ENCODE measurements at places on chromosomes 16 and 17.

GRCh38 chr16:88387941-88388627, 5.3 kb downstream of the ZNF469 start:
- DNase-seq: no peak

- no peak for DNase-seq
Observed at GRCh38 chr17:69561462-69561861, 147.0 kb downstream of the MAP2K6 start.

- DNase-seq: no peak
Observed at GRCh38 chr17:12599186-12599920, 66.3 kb upstream of the MYOCD start.

DNA sequence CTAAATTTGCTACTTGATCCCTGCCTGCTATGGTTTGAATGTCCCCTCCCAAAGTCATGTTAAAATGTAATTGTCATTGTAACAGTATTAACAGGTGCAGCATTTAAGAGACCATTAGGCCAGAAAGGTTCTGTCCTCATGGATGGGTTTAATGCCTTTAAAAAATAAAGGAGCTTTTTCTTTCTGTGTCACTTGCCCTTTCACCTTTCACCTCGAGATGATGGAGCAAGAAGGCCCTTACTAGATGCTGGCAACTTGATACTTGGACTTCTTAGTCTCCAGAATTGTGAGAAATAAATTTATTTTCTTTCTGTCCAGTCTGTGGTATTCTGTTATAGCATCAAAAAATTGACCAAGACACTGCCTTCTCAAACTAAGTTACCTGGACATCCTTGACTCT, 98.5 kb downstream of the BRIP1 start:
- no peak for DNase-seq

GRCh38 chr17:77471984-77472461, 331.3 kb downstream of the SEC14L1 start:
- no peak for DNase-seq

DNA sequence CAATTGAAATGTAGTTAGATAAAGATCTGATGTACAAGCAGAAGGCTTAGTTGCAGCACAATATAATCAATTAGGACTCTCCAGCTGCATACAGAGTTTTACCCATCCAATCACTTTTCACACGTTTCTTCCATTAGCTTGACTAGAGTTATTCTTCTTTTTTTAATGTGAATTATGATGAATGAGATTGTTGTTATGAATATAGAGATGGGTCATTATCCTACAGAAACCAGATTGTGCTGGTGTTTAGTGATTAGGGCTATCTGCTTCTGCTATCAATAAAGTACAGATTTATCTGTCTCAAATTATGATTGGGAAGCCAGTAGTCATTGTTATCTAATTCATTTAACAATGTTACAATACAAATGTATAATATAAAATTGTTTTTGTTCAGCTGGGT, 221.4 kb upstream of the TBX2 start:
- no peak for DNase-seq

- DNase-seq: no peak
Observed at GRCh38 chr17:61302953-61303816, 96.5 kb upstream of the TBX2 start.

DNA sequence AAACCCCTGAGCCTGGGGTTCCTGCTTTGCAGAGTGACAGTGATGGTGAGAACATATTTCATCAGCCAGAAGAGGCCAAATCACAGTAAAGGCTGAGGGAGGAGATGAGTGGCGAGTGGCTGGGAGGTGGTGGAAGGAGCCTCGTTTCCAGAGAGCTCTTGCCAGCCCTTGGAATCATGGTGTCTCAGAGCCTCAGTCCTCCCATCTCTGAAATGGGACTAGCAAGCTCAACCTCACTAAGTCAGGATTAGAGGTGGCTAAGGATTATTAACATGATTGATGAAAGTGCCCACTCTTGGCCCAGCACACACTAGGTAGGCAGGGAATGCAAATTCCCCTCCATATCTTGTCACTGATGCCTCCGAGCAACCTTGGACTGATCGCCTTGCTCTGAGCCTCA, 43.0 kb downstream of the IL4R start:
- DNase-seq: no peak

- DNase-seq: no peak
Observed at GRCh38 chr17:77356109-77356689, 215.4 kb downstream of the SEC14L1 start.

DNA sequence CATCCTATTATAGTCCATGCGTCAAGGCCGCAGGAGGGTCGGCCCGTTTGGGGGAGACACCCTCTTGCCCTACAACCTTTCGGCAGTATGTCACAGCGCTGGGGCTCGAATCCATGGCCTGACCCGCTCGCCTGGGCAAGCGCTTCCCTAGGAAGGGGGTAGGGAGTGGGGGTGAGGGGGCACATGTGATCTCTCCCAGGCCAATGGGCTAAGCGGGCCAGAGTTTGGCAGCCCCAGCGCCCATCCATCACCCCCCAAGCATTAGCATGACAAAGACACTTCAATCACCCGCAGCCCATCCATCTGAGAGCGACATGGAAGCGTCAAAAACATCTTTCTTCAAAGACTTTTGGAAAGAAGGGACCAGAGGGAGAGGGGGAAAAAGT, at the start of gene HOXB1:
Gene HOXB1 (minus strand): TSS at position 125 of the 386 bp plus-strand sequence. CDS start 107 bp downstream, at position 18.
- DNase-seq: no peak

GRCh38 chr16:75798714-75799113, 72.4 kb upstream of the CPHXL start:
- no peak for DNase-seq

DNA sequence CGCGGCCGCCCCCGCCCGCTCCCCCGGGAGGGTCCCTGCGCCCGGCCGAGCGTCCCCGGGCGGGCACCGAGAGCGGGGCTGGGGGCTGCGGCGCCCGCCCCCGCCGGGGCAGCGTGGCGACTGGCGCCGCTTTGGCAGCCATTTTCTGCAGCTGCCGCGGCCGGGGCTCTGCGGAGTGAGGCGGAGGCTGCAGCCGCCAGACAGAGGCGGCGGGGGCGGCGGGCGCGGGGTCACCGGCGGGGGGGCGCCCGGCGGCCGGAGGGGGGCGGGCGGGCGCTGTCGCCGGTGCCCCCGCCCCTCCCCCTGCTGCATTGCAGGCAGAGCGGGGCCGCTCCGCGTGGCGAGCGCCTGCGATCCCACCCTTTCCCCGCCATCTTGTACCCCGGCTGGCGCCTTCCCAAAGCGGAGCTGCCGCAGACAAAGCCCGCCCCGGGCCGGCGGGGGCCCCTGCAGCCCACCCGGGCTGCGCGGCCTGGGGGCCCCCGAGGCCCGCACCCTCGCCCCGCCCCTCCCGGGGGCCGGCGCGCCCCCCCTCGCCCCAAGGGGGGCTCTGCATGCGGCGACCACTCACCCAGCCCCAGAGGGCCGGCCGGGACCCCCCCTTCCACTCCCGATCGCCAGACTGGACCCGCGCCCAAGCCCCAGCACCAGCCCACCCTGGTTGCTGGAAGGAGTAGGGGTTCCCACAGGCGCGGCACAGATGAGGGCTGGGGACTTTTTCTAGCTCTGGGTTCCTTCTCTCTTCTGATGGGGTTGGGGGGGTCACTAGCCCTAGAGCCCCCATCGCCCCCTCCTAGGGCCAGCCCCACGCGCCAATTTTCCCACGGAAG, 16.6 kb upstream of the CBX8 start:
- no peak for DNase-seq

GRCh38 chr16:56931271-56931891, 561 bp upstream of the HERPUD1 start:
- DNase-seq: no peak

GRCh38 chr17:73654241-73654640, 10.0 kb upstream of the SDK2 start:
- no peak for DNase-seq

DNA sequence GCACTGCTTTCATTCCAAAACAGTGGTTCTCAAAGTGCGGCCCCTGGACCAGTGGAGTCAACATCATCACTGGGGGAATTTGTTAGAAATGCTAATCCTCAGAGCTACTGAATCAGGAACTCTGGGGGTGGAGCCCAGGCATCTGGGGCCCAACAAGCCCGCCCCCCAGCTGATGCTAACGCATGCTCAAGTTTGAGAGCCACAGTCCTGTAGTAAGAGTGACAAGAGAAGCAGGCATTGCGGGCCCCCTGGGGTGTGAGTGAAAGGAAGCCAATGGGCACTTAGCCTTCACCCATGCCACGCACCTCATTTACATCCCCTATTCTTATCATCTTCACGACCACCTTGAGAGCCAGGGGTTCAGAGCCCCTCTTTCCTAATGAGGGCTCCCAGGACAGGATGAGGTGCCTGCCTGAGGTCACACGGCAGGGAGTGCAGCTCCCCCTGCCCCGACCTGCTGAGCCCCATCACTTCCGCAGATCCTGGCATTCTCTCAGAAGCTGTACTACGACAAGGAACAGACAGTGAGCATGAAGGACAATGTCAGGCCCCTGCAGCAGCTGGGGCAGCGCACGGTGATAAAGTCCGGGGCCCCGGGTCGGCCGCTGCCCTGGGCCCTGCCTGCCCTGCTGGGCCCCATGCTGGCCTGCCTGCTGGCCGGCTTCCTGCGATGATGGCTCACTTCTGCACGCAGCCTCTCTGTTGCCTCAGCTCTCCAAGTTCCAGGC, 9.1 kb downstream of the CA4 start:
- DNase-seq: no peak

GRCh38 chr16:68954911-68955635, 111.7 kb downstream of the TANGO6 start:
- no peak for DNase-seq

- DNase-seq: no peak
Observed at GRCh38 chr16:79610771-79611170, 10.2 kb upstream of the MAF start.

GRCh38 chr16:29158785-29159184, 173.9 kb downstream of the LAT start:
- no peak for DNase-seq

DNA sequence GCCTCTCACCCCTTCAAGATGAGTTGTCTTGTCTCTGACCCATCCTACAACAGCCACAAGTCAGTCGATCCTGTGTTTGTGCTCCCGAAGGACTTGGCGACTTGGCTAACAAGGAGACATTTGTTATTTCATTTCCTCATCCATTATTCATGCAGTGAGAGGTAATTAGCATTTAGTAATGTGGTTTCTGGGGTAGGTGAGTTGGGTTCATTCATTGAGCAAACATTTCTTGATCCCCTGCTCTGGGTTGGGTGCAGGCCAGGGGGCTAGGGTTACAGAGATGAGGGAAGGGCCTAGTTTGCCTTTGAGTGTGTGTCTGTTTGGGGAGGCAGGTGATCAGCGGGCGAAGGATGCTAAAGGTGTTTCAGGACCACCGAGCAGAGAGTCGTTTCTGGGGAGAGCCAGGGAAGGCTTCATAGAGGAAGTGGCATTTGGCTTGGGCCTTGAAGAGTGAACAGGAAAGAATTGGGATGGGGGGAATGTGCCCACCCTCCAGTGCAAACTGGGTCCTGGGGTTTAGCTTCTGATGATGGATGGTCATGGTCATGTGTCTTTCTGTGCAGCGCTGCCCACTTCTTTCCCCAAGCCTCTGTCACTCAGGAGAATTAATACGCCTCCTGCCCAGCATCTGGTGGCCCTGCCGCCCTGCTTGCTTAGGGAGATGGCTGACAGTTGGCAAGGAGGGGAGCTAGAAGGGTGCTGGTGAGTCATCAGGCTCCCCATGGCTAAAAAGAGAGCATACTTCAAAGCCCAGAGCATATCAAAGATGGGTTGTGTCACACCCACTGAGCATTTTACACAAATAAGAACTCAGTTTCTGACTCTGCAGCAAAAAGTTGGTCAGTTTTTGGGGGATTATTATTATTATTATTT, 38.5 kb downstream of the MSI2 start:
- no peak for DNase-seq

- DNase-seq: no peak
Observed at GRCh38 chr16:88531931-88532433, 38.2 kb upstream of the ZC3H18 start.

DNA sequence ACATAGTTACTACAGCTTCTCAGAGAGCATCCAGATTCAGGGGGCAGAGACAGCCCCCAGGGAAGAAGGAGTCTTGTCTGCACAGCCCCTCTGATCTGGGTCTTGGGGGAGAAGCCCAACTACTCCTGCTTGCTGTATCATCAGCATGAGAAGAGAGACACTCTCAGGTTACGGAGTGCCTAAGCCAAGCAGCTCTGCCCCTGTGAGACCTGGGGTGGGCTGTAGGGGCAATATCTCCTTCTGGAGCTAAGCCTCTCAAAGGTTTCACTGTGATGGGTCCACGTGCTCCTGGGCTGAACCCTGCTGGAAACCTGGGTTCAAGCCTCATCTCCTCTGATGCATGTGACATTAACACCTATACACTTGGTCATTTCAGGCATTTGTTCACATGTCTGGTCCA, 123.2 kb downstream of the CPPED1 start:
- DNase-seq: no peak

DNA sequence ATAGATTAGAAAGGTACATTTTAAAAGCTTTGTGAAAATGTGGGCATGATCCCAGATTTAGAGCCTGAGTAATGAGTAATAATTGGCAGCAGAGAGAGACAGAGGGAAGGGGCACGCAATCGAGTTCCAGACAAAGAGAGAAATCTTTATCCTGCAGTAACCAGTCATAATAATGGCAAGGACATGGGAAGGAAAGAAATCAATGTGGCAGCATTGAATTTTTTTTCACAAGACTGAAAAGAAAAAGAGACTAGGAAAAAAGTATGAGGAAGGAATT, 790.8 kb upstream of the SOX9 start:
- no peak for DNase-seq

- no peak for DNase-seq
Observed at GRCh38 chr17:39597372-39598046, 10.2 kb downstream of the NEUROD2 start.

DNA sequence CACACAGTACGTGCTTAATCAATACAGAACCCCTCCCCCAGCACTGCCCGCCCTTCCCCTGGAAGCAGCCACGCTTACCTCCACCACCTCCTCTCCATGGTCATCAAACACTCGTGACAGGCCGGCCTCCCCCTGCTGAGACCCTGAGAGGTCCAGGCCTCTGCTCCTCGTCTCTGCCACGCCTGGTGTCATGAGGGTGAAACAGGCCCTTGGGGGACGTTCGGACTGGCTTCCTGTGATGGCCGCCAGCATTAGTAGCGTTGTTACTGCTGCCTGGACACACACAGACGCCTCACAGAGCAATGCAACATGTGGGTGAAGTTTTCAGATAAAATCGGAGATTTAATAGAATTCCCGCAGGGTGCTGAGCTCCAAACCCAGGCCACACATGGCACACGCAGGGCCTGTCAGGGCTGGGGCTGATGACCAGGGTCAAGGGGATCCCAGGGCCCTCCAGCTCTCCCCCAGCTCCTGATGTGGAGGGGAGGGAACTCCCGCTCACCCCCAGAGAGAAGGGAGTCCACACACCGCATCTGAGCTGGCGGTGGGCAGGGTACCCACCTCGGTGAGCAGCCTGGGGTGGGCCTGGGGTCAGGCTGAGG, 15.9 kb upstream of the SLC38A10 start:
- DNase-seq: no peak

- DNase-seq: no peak
Observed at GRCh38 chr16:69404275-69404805, 18.5 kb upstream of the TERF2 start.

DNA sequence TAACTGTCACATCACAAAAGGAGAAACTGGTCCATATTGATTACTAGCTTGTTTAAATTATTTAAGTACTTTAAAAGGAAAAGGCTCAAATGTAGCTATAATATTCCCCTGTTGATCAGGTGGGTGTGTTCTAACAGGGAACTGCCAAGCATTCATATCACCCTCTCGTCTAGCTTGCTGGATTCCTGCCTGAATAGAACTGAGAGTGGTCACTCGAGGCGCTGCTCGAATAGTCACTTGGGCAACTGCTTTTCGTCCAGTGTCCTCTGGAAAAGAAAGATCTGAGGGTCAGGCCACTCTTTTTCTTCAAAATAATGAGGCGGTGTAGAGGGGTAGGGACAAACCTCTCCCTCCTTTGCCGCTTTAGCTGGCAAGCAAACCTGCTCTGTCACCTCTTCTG, 36.4 kb upstream of the USP22 start:
- no peak for DNase-seq

GRCh38 chr17:7246779-7247178, 4.5 kb upstream of the GABARAP start:
- DNase-seq: no peak
